ENCODE measurements at places on chromosomes 11 and 22.

GRCh38 chr22:26447584-26448329 lies 18.7 kb downstream of the ASPHD2 start:
- no peak for DNase-seq

DNA sequence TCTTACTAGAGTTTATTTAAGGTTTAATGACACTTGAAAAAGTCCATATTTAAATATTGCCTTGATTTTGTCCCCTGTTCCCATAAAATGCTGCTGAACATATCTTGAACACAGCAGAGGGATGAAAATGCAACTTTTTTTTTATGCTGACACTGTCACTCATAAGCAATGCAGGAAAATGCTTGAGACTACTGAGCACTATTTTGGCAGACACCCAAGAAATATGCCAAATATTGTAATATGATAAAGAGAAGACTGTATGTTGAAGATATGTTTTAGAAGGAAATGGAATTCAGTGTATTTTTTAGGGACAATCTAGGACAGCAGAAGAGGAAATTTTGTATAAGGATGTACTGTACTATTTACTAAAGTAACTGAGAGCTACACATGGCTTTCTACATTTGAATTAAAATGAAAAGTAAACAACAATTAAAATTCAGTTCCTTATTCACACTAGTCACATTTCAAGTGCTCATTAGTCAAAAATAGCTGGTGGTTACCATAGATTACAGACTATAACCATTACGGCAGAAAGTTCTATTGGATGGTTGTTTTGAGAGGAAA lies 58.6 kb downstream of the LRRC4C start:
- no peak for DNase-seq

DNA sequence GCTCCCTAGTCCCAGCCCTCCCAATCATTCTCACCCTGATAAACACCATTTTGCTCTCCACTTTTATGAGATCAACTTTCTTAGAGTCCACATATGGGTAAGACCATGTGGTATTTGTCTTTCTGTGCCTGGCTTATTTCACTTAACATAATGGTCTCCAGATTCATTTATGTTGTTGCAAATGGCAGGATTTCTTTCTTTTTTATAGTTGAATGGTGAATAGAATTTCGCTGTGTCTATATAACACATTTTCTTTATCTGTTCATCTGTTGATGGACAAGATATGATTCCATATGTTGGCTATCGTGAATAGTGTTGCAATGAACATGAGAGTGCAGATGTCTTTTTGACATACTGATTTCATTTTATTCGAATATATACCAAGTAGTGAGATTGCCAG lies 367.4 kb upstream of the ARHGAP42 start:
- no peak for DNase-seq

DNA sequence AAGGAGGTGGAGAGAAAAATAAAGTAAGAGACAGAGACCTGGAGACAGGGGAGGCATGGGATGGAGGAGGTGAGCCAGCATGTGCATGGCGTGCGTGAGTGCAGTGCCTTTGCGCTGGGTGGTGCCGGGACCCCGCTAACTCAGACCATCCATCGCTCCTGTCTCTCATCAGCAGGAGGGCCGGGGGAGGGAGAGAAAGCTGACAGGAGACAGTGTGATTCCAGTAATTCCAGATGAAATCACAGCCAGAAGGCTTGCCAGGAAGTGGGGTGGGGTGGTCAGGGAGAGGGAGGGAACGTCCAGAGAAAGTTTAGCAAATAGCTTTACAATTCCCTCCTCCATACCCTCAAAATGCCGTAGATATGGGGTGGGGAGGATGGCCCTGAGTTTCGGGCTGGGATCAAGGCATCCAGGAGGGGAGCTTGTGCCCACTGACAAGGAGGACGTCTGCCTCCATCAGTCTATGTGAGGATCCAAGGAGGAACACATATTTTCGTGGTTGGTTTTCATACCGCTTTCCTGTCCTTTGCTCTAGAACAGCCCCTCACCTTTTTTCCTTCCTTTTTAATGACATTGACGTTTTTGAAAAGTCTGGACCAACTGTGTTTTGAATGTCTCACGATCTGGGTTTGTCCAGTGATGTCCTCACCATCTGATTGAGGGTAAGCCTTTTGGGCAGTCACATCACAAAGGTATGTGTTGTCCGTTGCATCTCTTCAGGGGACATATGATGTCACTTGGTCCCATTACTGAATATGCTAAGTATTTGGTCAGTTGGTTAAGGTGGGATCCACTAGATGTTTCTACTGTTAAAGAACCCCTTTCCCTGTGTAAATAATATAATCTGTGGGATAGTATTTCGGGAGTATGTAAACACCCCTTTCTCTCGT lies 567.3 kb downstream of the MIAT start:
- no peak for DNase-seq

DNA sequence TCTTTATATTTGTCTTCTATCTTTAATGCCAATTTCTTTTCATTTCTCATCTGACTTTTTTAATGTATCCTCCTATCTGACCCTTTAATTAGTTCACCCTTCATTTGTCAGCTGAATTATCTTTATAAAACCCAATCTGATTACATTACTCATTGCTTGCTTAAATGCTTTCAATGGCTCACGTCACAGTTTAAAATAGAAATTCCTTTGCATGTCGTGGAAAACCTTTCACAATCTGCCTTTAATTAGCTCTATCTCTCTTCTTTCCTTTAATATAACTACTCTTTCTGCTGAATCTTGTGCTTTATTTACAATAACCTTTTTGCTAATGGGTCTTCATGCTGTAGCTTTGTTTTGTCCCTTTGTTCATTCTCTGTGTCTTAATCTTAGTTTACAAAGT lies 125.7 kb downstream of the DYNC2H1 start:
- no peak for DNase-seq

- DNase-seq: no peak
These were observed 75.3 kb downstream of the PKNOX2 start for GRCh38 chr11:125239585-125240560.

- DNase-seq: no peak
These were observed 267.6 kb upstream of the TENM4 start for GRCh38 chr11:79708319-79708932.

GRCh38 chr11:16781936-16782919 lies 43.8 kb downstream of the C11orf58 start:
- no peak for DNase-seq

DNA sequence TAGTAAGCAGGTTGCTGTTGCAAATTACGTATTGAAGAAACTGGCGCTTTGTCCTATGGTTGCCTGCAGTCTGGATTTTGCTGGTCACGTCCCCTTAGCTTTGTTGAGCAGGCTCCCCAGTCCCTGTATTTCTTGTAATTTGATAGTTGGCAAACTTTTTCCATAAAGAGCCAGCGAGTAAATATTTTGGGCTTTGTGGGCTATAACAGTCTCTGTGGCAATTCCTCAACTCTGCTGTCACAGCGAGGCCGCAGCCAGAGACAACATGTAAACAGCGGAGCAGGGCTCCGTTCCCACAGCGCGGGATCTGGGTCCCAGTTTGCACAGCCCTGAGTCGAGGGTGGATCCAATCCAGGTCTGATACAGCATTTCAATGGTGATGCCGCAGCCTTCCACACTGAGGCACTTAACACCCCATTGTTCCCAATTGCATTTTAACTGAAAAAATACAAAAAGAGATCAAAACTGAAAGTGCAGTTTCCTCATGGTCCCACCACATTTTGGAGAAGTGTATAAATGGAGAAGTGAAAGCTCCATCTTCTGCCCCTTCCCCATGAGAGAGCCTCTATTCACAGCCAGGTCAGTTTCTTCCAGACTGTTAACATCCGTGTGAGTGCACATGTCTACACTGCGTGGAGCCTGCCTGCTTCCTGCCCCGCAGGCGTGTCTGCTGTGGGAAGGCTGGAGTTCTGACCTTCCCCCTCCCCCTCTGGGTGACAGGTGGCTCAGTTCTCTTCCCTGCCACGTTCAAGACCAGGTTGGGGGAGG lies 89.1 kb downstream of the RPS6KA4 start:
- DNase-seq: no peak

DNA sequence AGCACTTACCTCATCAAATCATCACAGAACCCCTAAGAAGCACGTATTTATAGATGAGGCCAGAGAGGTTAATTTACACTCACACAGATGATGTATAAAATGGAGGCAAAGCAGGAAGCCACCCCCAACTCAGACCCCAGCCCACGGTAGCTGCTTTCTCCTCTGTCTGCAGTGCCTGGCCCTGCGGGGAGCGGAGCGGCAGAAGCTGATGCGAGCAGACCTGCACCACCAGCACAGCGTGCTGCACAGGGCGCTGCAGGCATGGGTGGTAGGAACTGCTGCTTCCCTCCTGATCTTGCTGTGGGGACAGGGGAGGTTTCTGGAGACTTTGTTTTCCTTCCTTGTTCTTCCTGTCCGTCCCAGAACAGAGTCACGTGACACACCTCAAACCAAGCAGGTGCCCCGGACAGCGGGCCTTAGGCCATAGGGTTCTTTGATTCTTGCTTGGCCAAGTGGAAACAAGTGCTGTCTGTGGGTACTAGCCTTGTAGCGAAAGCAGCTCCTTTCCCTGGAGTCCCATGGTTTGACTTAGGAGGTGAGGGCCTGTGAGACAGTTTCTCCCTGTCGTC lies 57.8 kb downstream of the PISD start:
- DNase-seq: no peak

DNA sequence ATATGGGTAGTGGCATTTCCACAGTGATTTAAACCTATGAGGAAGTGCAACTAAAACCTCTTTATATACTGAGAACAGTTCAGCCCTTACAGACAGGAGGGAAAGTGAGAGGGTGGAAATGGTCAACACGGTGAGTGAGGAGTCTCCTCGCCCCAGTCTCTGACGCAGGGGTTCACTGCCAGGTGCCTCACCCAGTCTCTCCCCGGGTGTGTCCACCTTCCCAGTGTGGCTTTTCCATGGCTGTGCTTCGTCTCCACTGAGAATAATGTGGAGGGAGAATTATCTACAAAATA lies 116.6 kb upstream of the TOP3B start:
- DNase-seq: no peak

DNA sequence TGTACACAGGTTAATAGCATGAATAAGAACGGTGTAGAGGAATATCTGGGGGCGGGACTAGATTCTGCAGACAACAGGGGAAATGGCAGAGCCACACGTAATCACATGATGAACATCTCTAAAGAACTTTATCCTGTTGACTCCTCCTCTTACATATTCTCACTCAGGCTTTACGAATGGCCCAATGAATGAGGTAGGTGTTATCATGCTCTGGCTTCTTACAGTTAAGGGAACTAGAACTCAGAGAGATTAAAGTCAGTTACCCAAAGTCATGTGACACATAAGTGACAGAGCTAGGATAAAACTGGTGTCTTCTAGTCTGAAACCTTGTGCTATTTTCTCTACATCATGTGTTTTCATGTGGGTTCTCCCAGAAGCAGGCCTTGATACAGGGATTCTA lies 49.0 kb upstream of the BMAL1 start:
- no peak for DNase-seq

DNA sequence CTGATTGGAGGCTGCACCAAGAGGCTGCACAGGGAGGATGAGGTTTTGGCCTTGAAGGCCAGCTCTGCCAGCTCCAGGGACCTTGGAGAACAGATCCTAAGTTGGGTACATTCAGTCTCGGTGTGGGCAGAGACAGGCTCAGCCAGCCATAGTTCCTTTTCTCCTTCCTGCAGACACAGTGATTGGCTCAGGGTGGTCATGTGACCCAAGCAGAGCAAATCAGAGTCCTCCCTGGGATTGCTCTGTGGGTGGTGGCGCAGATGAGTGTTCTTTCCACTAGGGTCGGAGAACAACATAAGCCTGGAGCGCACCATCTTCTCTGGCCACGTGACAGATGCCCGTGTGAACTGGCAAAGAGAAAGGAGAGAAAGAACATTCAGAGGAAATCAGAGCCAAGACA lies 47.1 kb upstream of the CCND1 start:
- no peak for DNase-seq

DNA sequence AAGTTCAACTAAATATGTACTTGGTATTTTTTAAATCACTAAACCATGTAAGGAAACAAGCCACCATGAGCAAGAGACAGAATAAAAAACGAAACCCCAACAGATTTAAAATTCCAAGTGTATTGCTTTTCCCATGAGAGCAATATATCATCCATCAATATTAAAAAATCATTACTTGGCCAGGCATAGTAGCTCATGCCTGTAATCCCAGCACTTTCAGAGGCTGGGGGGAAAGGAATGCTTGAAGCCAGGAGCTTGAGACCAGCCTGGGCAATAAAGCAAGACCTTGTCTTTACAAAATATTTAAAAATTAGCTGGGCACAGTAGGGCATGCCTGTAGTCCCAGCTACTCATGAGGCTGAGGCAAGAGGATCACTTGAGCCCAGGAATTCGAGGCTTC lies 190.8 kb downstream of the TTC28 start:
- no peak for DNase-seq

DNA sequence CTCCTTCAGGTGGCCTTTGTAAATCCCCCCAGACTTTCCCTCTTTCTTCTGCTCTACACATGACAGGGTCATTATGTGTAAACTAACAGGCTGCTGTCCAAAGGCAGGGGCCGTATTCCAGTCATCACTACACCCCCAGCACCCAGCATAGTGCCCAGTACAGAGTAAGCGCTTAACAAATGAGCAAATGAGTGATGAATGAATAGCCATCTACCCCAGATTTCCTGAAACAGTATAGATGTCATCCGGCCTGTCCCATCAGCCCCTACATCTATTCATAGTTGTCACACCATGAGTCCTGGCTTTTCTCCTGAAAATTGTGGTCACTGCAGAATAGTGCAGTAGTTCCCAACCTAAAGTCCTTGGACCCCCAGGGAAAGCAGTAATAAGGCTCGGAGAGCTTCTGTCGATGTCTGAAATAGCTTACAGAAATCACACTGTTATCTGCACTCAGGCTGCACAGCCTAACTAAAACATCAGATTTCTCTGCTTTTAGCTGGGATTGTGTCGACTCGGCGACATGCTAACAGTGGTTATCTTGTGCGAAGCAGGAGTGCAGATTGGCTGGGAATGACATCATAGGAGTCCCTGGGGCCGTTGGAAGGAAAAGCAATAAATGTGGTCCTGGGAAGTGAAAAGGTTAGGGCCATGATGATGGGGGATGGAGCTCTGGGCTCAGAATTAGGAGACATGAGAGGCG lies 143.8 kb upstream of the NECTIN1 start:
- no peak for DNase-seq

- no peak for DNase-seq
These were observed 45.1 kb upstream of the FBXO3 start for GRCh38 chr11:33819278-33820035.

GRCh38 chr22:38317995-38318715 lies 922 bp upstream of the CSNK1E start:
- DNase-seq: no peak

GRCh38 chr11:69950120-69950519 lies 128.0 kb upstream of the ANO1 start:
- no peak for DNase-seq

DNA sequence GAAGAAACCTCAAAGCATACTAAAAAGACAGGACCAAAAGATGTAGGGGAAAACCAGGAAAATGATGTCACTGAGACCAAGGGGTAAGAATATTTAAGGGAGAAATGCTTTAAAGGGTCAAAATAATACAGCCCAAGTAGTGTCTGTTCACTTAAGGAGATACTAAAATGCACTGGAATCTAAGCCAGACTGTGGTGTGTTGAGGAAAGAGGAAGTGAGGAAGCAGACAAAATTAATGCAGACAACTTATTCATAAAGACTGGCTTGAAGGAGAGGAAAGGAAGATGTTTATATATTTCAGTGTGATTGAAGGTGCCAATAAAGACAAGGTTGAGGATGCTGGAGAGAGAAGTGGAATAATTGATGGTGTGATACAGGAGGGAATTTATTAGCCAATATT lies 15.7 kb downstream of the ZNF215 start:
- DNase-seq: no peak

Measured in activated CD4-positive, CD25-positive, alpha-beta regulatory T cell treated with anti-CD3 and anti-CD28 coated beads, Interleukin-2, amount 50 U/mL, for 16 hours (primary cell).